Pancreas (tissue), 10 donors: ENCODE measurements at places on chromosomes 16 and 17. TPM values are rescaled to one million over a fixed set of nuclear protein-coding genes. Genes with fewer than 3 reads are reported as not detected.

The CRYBA1 gene
- polyA plus RNA-seq, result not detected

The PFN1 gene
- 148 TPM for polyA plus RNA-seq

The TIMP2 gene
- polyA plus RNA-seq, result 22.2 TPM

The ZNF423 gene
- 0.61 TPM for polyA plus RNA-seq

The LLGL2 gene
- 296 TPM for polyA plus RNA-seq

The CTNS gene
- polyA plus RNA-seq, result 12.6 TPM
